ENCODE measurements at places on chromosomes 3 and 15.

GRCh38 chr3:179091113-179091512 lies 19.5 kb upstream of the ZMAT3 start:
- H3K27ac ChIP-seq = no peak overlapping the region
- no peaks in the 10 kb centered on the region for H3K4me1 ChIP-seq
- H3K4me3 ChIP-seq = no peak overlapping the region
- H3K36me3 ChIP-seq = no peaks in the 10 kb centered on the region

- no peaks in the 10 kb centered on the region for H3K27me3 ChIP-seq
- DNase-seq = no peak
These were observed 115.2 kb downstream of the CHSY1 start for GRCh38 chr15:101136381-101137268.

GRCh38 chr3:43583481-43583880 lies 38.3 kb downstream of the ANO10 start:
- peaks cover 6% of the 10 kb centered on the region for H3K4me1 ChIP-seq
- H3K27ac ChIP-seq = peak overlapping the region; percentile 61
- no peak overlapping the region for H3K4me3 ChIP-seq

DNA sequence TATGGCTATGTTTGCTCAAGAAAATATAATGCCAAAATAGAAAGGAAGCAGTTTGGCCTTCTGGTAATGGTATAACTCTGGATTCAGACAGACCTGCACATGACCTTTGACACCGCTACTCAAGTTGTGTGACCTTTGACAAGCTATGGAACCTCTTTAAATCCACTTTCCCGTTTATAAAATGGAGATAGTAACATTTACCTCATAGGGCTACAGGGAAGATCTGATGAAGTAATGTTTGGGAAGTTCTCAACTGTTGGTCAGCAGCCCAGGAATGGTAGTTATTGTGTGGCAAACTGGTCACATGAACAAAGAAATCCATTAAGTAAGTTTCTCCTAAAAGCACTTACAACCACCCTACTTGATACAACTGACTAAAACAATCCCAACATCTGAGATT lies 95.1 kb upstream of the PHLDB2 start:
- H3K4me3 ChIP-seq = no peak overlapping the region
- DNase-seq = no peak
- peaks cover 42% of the 10 kb centered on the region for H3K4me1 ChIP-seq
- H3K36me3 ChIP-seq = no peaks in the 10 kb centered on the region
- no peaks in the 10 kb centered on the region for H3K27me3 ChIP-seq

All from esophagus muscularis mucosa (tissue), 4 donors.